Stimulated activated CD4-positive, alpha-beta T cell treated with anti-CD3 and anti-CD28 coated beads, Interleukin-4, amount 100 ng/mL, for 24 hours (primary cell): ENCODE measurements at places on chromosomes 4 and X.

GRCh38 chr4:129804461-129804981 is 708.6 kb downstream of the C4orf33 start:
- no peak for DNase-seq

DNA sequence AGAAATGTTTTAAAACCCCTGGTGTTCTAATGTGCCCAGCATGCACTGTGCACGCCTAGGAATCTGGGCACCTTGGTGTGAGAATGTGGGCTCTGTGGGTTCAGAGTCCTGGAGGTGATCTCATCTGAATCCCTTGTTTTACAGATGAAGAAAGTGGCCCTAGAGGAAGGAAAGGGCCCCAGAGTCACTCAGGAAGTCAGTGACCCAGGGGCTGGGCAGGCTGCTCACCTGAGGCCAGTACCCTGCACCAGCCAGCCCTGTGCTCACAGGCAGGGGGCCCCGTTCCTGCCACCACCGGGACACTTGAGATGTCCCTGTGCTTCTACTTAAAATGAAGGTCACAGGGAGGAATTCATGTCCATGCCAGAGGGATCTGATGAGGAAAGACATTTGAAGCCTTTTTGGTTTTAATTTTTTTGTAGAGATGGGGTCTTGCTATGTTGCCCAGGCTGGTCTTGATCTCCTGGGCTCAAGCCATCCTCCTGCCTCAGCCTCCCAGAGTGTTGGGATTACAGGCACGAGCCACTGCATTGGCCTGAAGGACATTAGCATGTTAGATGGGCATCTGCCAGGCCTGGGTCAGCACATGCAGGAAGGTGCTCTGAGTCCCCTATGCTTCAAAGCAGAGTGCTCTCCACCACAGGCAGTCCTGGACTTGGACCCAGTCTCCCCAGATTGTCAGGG is 7.4 kb upstream of the S100P start:
- no peak for DNase-seq

DNA sequence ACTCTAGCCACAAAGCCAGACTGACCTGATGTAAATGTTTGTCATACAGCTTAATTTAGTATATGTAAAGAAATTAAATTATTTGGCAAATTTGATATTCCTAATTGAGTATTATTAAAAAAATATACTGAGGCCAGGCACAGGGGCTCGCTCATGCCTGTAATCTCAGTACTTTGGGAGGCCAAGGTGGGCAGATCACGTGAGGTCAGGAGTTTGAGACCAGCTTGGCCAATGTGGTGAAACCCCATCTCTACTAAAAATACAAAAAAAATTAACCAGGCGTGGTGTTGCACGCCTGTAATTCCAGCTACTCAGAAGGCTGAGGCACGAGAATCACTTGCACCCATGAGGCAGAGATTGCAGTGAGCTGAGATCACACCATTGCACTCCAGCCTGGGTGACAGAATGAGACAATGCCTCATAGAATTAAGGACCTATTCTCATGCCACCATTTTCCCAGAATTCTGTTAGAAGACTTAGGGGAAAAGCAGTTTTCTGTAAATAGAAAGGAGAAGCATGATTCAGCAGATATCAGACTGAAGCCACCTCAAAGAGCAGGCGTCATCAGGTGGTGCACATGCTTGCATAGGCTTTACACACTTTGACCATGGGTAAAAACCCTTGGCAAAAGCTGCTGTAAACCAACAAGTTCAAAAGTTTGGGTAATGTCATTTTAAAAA is 6.1 kb downstream of the UBQLN2 start:
- DNase-seq: no peak

GRCh38 chr4:38452542-38452941 is 211.5 kb upstream of the KLF3 start:
- DNase-seq: no peak

GRCh38 chr4:48109413-48110263 is 24.4 kb downstream of the TXK start:
- DNase-seq: peak; percentile 39

DNA sequence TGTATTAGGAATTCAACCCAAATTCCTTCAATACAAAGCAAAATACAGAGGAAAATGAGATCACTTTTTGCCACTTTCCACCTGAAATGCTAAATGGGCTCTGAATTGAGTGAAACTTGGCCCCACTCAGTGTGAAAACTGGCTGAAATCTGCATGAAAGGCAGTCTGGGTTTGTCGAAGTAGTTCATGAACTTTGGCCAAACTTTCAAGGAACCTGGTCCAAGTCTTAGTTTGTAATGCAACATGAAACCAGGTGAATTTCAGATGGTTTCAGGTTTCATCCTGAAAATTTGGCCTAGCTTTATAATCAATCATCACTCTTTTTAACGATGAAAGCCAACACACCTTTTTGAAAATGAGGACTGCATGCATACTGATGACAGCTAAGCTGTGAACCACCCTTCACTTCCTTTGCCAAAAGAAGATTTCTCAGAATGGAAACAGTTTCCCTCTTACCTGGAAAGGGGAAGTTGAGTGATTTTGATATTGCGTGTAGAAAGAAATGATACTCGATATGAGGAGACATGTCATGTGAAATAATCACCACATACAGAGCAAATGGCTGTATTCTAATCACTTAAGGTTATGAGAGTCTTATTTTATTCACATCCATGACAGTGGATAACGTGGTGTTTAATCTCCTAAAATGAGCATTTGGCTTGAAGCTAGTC is 209.9 kb upstream of the ETNPPL start:
- DNase-seq: no peak

DNA sequence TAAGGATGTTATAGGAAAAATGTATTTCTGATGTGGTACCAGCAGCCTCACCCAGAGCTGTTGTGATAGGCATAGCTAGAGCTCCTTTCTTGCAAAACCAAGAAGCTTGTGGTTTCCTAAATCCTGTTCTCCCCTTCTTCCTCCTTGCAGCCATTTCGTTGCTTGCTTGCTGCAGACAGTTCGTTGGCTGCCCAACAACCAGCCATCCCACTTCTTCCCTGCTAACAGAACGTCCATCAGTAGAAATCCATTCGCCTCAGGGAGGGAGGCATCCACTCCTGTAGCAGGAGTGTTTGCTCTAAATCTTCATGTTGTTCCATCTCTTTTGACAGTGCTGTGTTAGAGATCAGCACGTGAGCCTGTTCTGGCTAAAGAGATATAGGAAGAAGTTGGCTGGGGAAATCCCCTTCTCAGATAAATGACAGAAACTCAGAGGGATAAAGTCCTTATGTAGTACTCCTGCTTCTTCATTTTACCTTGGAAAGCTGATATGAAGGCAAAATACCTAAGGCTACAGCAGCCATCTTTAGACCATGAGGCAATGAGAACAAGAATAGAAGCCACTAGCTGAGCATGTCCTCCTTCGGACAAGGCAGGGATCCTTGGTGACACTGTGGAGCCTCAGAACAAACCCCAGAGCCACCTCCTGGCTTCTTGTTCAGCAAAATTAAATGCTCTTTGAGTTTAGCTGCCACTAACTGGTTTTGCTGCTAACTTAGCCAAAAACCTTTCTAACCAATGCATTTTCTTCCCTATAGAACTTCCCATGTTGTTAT is 68.4 kb upstream of the RELL1 start:
- no peak for DNase-seq

DNA sequence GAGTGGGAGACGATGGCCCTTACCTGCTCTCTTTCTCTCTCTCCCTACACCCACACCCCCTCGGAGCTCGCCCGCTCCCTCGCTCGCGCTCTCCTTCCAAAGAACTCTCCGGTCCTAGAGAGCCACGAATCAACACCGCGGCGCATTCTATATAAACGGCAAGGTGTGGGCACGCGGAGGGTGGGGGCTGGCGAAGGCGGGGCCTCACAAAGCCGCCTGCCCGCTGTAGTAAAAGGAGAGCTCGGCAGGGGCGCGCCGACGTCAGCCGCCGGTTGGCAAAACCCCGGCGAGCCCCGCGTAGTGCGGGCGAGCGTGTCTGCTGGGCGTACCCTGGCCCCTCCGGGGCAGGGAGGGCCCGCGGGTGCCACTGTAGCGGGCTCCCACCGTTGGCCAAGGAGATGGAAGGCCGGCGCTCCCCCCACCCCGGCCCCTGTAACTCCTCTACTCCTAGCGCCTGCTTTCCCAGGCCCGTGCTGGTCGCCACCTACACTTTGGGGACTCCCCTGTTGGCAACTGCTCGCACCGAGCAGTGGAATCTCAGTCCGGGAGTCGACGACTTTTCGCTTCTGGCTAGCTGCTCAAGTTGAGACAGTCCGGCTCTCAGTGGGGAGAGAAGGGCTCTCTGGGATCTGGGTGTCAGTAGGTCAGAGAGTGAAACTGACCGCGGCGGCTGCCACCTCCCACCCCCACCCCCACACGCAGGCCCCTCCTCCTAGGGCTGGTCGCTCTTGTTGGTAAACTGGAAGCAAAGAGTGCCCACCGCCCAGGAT is 325.5 kb upstream of the F9 start:
- DNase-seq: no peak

- DNase-seq: peak; percentile 27
Observed at GRCh38 chr4:123430031-123430430, 33.4 kb downstream of the SPRY1 start.

GRCh38 chr4:168383510-168383909 is 65.0 kb upstream of the DDX60 start:
- no peak for DNase-seq

DNA sequence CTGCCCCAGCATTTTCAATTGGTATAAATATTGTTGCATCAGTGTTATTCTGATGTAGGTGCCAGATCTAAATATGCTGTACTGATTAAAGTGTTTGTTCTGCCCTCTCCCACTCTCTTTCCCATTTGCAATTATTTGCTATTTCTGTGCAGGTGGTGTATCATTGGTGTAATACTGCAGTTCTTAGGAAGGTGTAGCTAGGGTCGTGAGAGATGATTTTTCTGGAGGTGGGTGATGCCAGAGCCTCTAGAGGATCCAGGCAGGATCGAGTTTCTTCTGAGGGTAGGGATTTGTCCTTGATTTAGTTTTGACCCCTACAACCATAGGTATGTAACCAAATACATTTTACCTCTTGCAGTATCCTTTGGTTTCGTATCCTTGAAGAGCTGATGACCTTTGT is 1.9 kb downstream of the SMAD1 start:
- DNase-seq: no peak

DNA sequence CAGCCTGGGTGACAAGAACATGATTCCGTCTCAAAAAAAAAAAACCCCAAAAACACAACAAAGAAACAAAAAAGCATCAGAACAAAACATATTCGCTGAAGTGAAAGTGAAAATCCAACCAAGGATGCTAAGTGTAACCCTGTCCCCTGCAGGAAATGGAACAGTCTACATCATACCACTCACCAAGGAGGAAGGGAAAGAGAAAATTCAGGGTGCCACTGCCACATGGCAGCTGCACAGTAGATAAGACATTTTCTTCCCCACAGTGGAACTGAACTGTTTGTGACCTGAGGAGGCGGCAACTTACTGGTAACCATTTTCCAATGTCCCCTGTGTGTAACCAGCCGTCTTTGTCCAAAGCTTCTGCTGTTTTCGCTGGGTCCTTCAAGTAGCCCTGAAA is 28.2 kb upstream of the CENPU start:
- DNase-seq: peak; percentile 26

DNA sequence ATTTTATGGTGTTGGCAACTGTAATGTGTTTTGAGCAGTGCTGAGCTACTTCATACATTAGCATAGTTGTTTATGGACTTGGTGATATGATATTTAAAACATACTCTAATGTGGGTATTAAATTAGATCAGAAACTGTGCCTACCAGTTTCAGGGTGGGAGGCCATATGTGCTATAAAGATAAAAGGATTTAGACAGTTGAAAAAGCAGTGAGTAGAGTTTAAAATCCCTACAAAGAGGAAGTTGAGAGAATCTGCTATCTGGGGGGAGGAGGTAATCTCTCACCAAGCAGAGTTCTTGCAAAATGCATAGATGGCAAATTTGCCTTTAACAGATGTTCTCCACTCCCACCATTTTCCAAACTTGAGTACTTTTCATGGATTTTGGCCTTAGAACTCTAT is 154.5 kb downstream of the SPOCK3 start:
- DNase-seq: no peak
